CD4-positive, alpha-beta T cell treated with Interleukin-15 for 4 hours (primary cell): ENCODE measurements at places on chromosomes 2 and 18.

DNA sequence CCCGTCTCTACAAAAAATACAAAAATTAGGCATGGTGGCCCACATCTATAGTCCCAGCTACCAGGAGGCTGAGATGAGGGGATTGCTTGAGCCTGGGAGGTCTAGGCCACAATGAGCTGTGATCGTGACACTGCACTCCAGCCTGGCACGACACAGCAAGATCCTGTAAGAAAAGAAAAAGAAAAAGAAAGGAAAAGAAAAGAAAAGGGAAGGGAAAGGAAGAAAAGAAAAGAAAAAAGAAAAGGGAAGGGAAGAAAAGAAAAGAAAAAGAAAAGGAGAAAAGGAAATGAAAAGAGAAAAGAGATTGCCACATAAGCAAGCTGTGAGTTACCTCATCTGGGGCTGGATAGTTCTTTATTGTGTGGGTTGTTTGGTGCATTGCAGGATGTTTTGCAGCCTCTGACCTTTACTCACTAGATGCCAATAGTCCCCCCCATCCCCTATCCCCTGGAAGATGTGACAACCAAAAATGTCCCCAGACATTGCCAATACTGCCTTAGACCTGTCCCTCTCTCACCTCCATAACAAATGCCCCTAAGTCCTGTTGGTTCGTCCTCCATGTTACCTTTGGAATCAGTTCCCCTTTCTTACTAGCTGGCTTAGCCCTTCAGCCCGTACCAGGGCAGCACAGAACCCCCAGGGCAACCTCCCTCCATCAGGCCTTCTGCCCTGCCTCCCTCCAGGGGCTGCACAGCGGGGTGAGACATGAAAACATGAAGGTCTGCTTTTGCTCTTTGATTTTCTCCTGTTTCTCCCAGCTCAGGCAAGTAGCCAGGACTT, 8.9 kb downstream of the ASPRV1 start:
- DNase-seq = no peak

GRCh38 chr2:130829015-130829414, 7.7 kb upstream of the ARHGEF4 start:
- no peak for DNase-seq

- no peak for DNase-seq
These were observed 464 bp downstream of the CYBRD1 start for GRCh38 chr2:171522788-171523087.

DNA sequence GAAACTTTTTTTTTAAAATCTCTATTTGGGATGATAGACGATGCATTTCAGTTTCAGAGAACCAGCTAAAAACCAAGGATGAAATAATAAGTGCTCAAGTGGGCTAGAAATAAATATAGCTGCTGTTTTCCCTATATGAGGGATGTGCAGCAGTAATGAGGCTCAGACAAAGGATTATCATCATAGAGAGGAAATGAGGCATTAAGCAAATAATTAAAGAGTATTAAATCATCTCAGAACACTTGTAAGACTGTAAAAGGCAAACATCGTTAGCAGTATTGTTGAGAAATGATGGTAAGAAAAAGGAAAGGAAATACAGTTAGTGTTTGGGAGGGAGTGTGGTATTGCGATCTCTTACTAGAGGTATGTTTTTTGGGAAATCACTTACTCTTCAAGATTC, 233.5 kb downstream of the TGIF1 start:
- DNase-seq = no peak

DNA sequence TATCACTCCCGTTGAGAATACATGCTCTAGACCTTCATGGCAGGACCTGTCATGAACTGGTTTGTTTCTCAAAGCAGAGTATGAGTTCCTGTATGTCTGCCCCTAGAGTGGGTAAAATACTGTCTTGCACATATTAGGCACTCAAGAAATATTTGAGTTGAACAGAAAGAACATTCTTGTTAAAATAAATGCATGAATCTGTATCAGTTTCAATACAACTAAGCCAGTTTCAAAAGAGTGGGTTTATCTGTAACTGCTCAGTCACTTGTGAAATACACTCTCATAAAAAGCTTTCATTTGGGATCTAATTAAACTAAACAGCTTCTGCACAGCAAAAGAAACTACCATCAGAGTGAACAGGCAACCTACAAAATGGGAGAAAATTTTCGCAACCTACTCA, 69.2 kb downstream of the RFTN2 start:
- no peak for DNase-seq
